ENCODE measurements at places on chromosomes 3 and 15.

DNA sequence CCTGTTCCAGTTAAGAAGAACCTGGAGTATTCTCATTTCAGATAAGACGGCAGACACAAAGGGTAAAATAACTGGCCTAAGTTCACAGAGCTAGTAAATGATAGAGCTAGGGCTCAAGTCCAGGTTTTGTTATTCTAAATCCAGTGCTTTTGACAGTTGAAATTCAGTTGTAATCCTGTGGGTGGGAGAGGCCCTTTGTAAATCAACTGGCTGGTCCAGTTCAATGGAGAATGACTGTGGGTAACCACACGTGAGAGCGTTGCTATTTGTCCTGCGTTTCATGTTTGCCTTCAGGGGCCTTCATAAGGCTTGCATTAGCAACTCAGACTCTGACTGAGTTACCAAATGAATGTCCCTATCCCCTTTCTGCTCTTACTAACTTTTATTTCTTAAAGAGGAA lies 24.2 kb upstream of the CD96 start:
- no peak for DNase-seq

GRCh38 chr3:72165317-72165716 lies 380.4 kb upstream of the PROK2 start:
- DNase-seq, result no peak

GRCh38 chr3:160106905-160107861 lies 118.0 kb upstream of the C3orf80 start:
- no peak for DNase-seq

DNA sequence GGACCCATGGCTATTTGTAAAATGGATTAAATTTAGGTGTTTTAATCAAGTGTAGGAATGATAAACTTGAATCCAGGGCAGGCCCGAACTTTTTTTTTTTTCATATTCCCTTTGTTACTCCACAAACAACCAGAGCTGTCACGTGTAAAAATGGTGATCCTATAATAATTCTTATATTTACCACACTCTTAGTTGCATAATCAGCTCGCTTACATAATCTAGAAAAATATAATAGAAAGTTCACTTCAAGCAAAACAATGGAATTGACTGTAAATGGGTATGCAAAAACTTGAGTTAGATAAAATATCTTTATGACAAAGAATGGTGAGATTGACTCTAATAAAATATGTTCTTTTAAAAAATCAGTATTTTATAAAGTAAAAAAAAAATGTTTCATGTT lies 2.1 kb upstream of the PAQR9 start:
- no peak for DNase-seq

GRCh38 chr3:30611613-30612436 lies 5.4 kb downstream of the TGFBR2 start:
- DNase-seq, result no peak

Data from DMS153 (cell line).